ENCODE measurements at places on chromosomes 3 and 15.
A peak's percentile ranks its signal among the peaks of the same experiment; 100 is the strongest.

- DNase-seq: no peak
These were observed 87.9 kb downstream of the STT3B start for GRCh38 chr3:31620656-31621055.

GRCh38 chr15:60397772-60398445 is at the start of gene ANXA2:
TSS of gene ANXA2 (minus strand) at chr15:60397986. CDS start at chr15:60386075, 11,911 bp downstream.
- DNase-seq: no peak

- DNase-seq: peak; percentile 87
These were observed 966 bp upstream of the PKM start for GRCh38 chr15:72231833-72232478.

GRCh38 chr15:72445426-72445825 is 28.7 kb upstream of the ARIH1 start:
- no peak for DNase-seq

DNA sequence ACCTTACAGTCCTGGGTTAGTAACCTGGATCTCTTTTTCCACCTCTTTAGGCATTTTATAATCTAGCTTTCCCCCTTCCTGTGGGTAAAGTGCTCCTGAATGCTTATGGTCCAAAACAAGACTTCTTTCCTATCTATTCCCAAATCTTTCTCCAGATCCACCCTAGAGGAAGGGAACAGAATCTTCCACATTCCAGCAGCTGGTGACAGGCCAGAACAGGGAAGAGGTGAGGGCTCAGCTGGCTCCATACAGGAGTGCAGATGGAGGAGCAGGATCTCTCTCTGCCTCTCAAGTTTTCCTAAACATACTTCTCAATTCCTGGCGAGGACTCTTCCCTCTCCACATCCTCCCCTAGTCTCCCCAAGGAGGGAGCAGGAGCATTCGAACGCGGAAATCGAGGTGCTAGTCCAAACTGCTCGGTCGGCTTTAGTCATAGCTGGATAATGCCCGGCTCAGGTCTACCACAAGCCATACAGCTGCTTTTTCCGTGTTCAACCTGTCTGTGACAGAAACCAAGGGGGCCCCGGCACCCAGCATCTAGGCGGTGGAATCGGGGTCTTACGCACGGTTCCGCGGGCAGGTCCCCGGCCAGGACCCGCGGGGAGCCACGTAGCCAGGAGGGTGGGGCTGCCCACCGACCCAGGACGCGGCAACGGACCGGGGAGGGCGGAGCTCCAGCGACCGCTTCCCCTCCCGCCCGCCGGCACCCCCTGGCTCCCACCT is 4.0 kb downstream of the RASSF1 start:
- no peak for DNase-seq

GRCh38 chr3:59318881-59319280 is 269.1 kb upstream of the CFAP20DC start:
- no peak for DNase-seq

GRCh38 chr15:85749261-85750151 is 45.2 kb downstream of the KLHL25 start:
- no peak for DNase-seq

- DNase-seq: no peak
These were observed 58.0 kb upstream of the ZNF148 start for GRCh38 chr3:125433091-125433534.

GRCh38 chr15:33369941-33370622 is 59.3 kb downstream of the RYR3 start:
- DNase-seq: no peak

DNA sequence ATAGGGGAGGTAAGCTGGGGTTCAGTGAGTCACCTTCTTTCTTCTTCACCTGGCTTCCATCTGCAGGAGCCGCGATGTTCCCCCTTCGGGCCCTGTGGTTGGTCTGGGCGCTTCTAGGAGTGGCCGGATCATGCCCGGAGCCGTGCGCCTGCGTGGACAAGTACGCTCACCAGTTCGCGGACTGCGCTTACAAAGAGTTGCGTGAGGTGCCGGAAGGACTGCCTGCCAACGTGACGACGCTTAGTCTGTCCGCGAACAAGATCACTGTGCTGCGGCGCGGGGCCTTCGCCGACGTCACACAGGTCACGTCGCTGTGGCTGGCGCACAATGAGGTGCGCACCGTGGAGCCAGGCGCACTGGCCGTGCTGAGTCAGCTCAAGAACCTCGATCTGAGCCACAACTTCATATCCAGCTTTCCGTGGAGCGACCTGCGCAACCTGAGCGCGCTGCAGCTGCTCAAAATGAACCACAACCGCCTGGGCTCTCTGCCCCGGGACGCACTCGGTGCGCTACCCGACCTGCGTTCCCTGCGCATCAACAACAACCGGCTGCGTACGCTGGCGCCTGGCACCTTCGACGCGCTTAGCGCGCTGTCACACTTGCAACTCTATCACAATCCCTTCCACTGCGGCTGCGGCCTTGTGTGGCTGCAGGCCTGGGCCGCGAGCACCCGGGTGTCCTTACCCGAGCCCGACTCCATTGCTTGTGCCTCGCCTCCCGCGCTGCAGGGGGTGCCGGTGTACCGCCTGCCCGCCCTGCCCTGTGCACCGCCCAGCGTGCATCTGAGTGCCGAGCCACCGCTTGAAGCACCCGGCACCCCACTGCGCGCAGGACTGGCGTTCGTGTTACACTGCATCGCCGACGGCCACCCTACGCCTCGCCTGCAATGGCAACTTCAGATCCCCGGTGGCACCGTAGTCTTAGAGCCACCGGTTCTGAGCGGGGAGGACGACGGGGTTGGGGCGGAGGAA is 2.6 kb downstream of the ISLR2 start:
- no peak for DNase-seq

DNA sequence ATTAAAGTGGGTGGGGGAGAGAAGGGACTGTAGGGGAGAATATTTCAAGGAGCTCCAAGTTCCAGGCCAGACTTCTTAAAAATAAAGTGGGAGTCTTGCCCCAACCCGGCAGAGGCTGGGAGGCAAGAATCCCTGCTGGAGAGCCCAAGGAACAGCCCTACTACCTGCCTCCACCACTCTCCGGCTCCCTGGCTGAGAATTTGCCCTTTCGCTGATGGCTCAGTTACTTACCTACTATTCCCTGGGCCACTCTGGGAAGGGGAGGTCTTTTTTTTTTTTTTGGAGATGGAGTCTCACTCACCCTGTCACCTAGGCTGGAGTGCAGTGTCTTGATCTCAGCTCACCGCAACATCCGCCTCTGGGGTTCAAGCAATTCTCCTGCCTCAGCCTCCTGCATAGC is 15.5 kb downstream of the MYL3 start:
- DNase-seq: no peak

DNA sequence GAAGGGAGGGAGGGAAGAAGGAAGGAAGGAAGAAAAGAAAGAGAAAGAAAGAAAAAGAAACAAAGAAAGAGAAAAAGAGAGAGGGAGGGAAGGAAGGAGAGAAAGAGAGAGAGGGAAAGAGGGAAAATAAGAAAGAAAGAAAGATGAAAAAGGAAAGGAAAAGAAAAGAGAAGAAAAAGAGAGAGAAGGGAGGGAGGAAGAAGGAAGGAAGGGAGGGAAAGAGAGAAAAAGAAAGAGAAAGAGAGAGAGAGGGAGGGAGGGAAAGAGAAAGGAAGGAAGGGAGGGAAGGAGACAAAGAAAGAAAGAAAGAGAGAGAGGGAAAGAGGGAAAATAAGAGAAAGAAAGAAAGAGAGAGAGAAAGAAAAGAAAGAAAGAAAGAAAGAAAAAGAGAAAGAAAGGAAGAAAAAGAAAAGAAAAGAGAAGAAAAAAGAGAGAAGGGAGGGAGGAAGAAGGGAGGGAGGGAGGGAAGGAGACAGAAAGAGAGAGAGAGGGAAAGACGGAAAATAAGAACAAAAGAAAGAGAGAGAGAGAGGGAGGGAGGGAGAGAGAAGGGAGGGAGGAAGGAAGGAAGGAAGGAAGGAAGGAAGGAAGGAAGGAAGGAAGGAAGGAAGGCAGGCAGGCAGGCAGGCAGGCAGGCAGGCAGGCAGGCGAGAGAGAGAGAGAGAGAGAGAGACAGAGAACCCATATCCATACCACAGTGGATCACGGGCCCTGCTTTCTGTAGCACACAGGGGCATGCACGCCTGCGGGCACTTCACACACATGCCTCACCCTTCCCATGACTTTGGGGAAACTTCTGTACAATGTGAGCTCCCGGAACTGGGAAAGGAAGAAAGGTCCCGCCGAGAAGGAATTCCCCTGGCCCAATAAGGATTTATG is 52.5 kb downstream of the ADCY5 start:
- no peak for DNase-seq

DNA sequence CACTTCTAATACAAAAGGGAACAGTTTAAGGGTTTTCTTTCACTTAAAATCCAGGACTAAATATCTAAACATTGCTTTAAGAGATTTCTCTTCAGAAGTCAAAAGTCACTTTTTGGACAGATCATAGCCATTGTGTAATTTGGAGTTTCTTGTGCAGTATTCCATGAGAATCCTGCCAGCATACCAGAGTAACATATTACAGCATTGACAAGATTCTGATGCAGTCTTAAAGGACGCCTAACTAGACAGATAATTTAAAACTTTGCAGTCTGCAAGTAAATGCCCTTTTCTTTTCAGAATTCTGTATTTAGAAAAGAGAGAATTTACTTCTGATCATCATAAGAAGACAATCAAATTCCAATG is 17.5 kb upstream of the IGSF10 start:
- DNase-seq: no peak

GRCh38 chr3:45092132-45093031 is 53.8 kb downstream of the CDCP1 start:
- no peak for DNase-seq

DNA sequence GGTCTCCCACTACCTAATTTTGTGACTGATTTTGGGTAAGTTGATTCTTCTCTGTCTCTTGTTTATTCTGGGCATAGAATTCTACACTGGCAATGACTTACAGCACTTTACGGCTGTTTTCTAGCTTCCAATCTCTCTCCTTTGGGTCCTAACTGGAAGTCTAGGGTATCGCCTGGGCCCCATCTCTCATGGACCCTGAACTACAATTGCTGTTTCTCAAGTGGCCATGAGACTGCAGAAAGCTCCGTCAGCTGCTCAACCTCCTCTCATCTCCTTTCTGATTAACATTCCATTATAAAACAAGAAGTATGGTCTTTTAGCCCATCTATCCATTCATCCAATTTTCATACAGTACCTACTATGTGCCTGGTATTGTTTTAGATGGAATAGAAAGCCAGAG is 4.4 kb upstream of the PXYLP1 start:
- no peak for DNase-seq

DNA sequence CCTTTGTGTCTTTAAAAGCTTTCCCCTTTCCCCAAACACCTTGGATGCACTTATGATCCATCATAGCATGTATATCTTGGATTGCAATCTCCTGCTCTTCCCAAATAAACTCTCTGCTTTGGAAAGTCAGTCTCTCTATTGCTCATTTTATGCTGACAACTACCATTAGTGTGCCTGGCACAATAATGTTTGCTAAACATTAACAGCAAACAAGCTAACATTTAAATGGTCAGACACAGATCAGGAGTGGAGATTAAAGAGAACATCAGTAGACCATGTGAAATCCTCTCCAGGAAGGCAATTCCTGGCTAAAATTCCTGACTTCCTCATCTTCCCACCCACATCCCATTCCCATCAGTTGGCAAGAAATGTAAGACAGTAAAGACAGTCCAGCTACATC is 44.3 kb upstream of the EIF1B start:
- peak; percentile 78 for DNase-seq

DNA sequence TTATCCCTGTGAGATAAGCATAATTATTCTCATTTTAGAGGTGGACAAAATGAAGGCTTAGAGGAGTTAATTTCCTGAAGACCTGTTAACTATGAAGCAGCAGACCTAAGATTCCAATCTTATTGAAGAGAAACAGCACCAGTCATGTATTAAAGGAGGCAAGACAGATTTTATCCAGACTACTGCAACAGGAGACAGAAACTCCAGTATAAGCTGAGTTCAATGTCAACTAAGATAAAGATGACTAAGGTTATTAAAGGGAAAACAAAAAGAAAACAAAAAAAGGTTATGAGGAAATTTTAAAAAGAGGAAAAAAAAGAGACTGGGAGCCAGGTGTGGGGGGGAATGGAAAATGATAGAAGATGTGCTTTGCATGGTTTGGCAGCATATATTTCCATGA is 707.7 kb upstream of the NR2F2 start:
- DNase-seq: no peak

DNA sequence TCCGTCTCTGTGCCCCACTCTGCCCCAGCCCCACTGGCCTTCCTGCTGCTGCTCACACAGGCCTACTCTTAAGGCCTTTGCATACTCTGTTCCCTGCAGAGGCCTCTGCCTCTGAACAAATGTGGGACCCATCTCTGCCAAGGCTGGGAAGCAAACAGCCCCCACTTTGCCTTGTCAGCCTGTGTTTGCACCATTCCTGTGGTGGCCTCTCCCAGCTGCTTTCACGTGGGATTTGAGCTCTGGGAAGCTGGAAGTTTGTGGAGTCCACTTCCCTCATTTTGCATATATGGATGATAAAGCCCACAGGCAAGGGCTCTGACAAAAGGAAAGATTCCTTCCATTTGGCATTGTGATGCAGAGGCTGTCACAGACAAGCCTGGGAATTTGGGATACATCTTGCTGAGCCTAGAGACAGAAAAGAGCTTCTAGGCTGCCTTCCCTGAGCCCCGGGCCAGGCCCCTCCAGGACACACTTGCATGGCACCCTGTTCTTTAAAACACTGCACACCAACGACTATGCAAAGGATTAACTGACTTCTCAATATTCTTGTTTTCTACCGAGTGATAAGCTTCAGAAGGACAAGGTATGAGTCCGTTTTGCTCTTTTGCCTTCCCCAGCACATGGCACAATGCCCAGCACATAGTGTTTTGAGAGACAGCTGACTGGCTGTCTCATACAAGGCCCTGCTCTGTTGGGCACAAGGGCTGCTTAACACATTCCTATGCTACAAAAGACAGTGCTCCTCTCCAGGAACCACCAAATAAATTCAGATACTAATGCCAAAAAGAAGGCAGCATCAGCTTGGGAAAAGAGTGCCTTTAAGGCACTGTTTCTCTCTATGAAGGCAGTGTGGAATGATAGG is 120.7 kb upstream of the TOPAZ1 start:
- no peak for DNase-seq

DNA sequence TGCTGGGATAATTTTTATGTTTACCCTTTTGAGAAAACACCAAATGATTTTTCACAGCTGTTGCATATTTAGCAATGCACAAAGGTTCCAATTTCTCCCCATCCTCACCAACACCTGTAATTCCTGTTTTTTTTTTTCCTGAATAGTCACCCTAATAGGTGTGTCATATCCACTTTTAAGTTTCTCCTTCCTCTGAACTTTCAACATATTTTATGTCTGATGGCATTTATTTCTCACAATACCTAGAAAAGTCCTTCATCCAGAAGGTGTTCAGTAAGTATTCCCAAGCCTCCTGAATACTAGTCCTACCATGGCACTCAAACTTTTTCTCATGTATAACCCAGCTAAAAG is 1.5 kb downstream of the RPL24 start:
- DNase-seq: no peak

DNA sequence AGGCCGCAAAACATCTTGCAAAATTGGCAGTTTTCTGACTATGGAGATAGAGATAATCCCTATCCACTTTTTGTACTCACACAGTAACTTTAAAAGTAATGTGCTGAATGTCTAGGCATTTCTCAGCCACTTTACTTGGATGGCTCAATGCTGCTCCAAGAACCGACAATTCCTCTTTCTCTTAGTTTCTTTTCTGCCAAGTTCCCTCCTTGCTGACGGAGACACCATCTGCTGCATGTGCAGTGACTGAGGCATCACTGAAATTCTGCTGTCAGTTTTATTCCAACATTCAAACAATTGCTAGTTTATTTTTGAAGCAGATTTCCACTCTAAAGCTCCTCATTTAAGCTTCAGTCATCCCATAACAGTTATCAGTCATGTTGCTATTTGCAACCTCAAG is 116.0 kb upstream of the RBMS3 start:
- no peak for DNase-seq

All from NCI-H526 treated with DMSO at 0.1 percent for 48 hours (cell line).